ENCODE measurements at places on chromosomes 4 and X.

DNA sequence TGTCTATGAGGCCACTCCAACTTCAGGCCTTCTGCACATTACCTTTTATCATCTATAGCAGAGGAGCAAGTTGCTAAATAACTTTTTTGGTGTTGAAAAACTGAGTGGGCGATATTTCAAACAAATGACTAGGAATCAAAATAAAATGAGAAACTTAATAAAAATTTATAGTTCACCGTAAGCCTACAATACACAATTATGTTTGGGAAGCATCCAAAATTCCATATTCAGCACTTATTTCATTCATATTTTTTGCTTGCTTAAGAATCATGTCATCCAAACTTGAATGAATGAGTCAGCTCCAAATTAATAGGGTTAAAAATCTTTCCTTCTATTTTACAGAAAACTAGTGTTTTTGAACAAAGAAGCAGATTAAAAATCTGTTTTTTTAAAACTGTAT lies 119.1 kb downstream of the SH3RF1 start:
- no peak for DNase-seq
- peaks cover 20% of the 10 kb centered on the region for H3K36me3 ChIP-seq
- peaks cover 23% of the 10 kb centered on the region for H3K4me1 ChIP-seq
- H3K4me3 ChIP-seq, result no peak overlapping the region
- H3K27ac ChIP-seq, result no peak overlapping the region

DNA sequence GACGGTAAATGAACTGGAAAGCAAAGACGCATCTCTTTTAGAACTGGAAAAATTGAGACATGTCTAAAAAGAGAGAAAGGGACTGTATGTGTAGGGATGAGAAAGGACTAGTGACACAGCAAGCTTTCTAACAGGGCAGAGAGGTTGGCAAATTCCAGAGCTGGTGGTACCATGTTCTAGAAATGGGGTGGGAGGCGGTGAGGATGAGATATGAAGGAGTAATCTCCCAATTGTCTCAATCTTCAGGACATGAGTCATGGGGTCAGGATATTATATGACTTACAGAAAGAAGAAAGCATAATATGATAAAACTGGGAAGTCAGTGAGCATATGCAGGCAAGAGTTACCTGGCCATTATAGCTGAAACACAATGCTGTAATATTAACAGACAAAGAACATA lies 14.2 kb downstream of the TAB3 start:
- no peak for DNase-seq
- peaks cover 32% of the 10 kb centered on the region for H3K4me1 ChIP-seq
- H3K27me3 ChIP-seq, result no peaks in the 10 kb centered on the region
- peaks cover 1% of the 10 kb centered on the region for H3K36me3 ChIP-seq
- H3K27ac ChIP-seq, result no peak overlapping the region
- H3K4me3 ChIP-seq, result no peak overlapping the region

GRCh38 chr4:83065266-83065665 lies 30.3 kb downstream of the COPS4 start:
- no peaks in the 10 kb centered on the region for H3K4me1 ChIP-seq
- no peak overlapping the region for H3K27ac ChIP-seq
- H3K36me3 ChIP-seq, result peaks cover 43% of the 10 kb centered on the region
- no peak overlapping the region for H3K4me3 ChIP-seq

DNA sequence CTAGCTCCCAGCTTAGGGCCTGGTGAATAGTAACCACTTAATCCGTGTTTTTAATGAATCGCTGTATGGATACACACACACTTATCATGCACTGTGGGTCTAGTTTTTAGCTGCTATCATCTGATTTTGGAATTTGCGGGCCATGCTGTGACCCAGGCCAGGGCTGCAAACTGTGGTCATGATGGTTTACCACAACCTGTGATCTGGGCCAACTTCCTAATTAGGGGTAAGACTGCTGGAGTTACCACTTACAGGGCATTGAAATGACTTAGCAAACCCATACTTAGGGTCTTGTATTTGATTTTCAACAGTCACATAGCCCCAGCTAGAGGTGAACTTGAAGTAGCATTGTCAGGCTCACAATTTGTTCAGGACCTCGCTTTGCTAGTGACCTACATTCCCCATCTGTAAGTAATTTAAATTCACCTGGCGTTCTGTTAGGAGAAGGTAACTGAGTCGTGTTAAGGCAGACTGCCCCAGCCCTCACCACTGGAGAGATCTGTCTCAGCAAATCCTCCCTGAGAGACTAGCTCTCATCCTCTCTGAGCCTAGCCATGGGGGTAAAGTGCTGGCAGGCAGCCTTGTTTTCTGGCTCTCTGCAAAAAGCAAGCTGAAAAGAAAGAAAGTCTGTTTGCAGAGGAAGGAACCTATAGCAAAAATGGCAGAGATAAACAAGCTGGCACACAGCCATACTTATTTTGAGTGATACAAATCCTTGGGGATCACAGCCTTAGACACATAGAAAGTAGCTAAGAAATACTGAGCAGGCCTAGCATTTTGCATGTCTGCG lies 33.8 kb upstream of the EGFL6 start:
- no peak overlapping the region for H3K27ac ChIP-seq
- H3K36me3 ChIP-seq, result no peaks in the 10 kb centered on the region
- no peaks in the 10 kb centered on the region for H3K27me3 ChIP-seq
- DNase-seq, result no peak
- H3K4me3 ChIP-seq, result no peak overlapping the region

DNA sequence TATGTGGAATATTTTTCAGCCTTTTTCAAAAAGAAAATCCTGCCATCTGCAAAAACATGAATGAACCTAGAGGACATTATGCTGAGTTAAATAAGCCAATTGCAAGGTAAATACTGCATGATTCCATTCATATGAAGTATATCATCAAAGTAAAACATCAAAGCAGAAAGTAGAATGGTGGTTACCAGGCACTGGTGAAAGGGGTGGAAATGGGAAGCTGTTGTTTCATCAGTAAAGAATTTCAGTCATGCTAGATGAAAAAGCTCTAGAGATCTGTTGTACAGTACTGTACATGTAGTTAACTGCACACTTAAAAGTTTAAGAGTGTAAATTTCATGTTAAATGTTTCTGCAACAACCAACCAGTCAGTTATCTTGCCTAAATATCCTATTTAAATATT lies 196.8 kb upstream of the ADGRL3 start:
- no peak overlapping the region for H3K27ac ChIP-seq
- H3K27me3 ChIP-seq, result no peaks in the 10 kb centered on the region
- H3K4me3 ChIP-seq, result no peak overlapping the region

DNA sequence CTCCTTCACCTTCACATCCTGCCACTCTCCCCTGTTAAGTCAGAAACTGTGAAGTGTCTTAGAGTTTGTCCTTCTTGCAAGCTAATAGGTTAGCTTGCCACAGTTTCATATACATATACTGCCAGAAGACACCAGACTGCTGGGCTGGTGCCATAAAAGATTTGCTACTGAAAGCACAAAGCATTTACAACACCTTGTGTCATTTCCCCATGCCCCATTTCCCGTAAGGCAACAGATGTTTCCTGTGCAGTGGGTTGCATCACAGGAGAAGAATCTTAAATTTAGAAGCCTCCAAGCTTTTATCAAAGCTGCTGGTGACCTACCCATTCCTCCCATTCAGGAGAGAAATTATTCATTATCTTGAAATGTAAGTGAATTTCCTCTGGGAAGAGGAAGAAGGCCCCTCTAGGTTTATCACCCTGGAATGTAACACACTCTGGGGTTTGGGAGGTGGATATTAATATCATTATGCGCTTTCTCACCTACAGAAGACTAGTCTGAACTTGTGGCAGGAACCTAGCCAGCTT lies 34.5 kb upstream of the RAB33B start:
- DNase-seq, result no peak
- H3K4me1 ChIP-seq, result peaks cover 4% of the 10 kb centered on the region
- H3K36me3 ChIP-seq, result peaks cover 59% of the 10 kb centered on the region
- no peaks in the 10 kb centered on the region for H3K27me3 ChIP-seq
- H3K27ac ChIP-seq, result peak overlapping the region; percentile 56
